ENCODE measurements at places on chromosomes 1 and 21. TPM values are rescaled to one million over a fixed set of nuclear protein-coding genes. Genes with fewer than 3 reads are reported as not detected.
A peak's percentile ranks its signal among the peaks of the same experiment; 100 is the strongest.

- no peak for DNase-seq
These were observed 35.8 kb upstream of the CR2 start for GRCh38 chr1:207418351-207418750.

DNA sequence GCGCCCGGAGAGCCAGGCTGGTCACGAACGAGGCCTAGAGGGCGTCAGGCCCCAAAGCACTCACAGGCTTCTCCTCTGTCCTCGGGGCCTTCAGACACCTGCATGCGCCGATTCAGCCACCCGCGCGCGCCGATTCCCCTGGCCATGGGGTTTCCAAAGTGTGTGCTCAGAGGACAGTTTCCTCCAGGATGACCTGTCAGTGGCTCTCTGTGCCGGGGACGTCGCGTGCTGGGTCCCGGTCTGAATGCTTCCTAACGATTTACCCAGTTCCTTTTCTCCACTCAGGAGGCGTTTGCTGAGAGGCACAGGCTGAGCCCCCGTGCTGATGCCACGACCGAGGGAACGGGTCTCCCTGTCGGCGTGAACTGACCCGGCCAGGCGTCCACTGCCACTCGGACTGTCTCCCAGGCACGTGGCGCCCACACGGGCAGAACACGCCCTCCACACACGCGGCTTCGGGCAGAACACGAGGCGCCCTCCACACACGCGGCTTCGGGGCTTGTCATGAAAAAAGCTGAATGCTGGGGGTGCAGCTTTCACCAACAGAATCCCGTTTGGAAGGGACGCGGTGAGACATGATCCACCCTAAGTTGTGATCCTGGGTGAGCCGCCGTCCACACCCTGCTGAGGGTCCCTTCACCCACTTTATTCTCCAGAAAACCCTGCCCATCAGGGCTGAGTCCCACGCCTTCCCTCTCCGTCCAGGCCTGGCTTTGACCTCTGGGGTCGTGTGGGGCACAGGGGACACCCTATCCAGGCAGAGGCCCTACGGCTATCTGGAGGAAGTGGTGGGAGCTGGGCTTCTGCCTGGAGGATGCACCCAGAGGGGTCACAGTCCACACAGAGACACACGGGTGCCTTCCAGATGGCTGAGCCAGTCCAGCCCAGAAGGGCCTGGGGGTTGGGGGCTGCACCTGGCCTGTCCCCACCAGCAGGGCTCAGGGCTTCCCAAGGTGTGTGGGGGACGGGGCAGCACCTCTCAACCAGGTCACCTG is 56.1 kb downstream of the COL6A1 start:
- no peak for DNase-seq

- DNase-seq = no peak
These were observed 141.9 kb upstream of the TNR start for GRCh38 chr1:175885326-175885725.

DNA sequence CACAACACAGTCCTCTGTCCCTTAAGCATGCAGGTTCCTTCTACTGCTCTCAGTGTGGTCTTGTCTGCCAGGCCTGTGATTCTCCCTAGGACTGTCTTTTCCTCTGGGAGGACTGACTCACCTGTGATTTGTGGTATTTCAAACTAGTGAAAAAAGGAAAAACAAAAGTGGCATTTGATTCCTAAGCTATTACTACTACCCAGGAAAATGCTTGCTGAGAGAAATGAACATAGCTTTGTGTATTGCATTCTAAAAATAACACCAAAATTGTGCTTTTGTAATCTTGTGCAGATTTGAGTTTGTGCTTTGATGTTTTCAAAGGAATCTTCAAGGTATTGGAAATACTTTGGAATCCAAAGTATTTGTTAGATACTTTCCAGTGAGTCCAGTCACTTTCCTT is 57.0 kb downstream of the GPR161 start:
- no peak for DNase-seq

- DNase-seq = no peak
These were observed 109.6 kb downstream of the NOS1AP start for GRCh38 chr1:162179121-162179520.

DNA sequence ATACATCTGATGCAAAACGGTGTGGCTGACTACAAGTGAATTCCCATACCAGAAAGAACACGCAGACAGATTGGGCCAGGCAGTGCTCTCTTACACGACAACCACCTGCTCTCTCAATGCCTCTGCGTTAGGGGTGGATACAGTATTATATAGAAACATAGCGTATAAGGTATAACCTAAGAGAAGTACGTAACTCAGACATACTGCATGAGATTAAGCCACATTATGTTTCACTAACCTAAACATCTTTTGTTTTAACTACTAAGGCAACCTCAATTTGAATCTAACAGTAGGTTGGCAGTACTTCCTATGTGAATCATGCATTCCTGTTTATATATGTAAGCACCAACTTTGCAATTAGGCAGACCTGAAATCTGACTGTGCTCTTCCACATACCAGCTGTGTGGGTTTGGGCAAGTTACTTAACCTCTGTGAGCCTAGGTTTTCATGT is 58.1 kb upstream of the COA6 start:
- DNase-seq = no peak

GRCh38 chr1:40384887-40385286 is 11.4 kb downstream of the SMAP2 start:
- DNase-seq = no peak

GRCh38 chr1:33382661-33383415 is 48.1 kb downstream of the PHC2 start:
- no peak for DNase-seq

DNA sequence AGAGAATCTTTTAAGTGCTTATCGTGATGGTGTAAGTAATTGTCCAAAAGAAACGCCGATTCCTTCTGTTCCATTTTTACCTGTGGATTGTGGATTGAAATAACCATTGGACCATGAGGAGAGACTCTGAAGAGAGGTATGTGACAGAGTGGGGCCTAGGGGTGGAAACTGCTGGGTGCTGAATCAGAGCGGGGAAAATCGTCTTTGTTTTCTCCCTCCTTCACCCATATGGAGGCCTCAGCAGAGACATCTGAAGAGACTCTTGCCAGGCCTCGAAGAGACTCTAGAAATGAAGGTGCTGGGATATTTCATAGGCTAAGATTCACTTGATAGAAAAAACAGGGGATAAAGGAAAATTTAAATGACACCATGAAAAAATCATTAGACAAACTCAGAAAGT is 1327.0 kb downstream of the BRINP3 start:
- no peak for DNase-seq

DNA sequence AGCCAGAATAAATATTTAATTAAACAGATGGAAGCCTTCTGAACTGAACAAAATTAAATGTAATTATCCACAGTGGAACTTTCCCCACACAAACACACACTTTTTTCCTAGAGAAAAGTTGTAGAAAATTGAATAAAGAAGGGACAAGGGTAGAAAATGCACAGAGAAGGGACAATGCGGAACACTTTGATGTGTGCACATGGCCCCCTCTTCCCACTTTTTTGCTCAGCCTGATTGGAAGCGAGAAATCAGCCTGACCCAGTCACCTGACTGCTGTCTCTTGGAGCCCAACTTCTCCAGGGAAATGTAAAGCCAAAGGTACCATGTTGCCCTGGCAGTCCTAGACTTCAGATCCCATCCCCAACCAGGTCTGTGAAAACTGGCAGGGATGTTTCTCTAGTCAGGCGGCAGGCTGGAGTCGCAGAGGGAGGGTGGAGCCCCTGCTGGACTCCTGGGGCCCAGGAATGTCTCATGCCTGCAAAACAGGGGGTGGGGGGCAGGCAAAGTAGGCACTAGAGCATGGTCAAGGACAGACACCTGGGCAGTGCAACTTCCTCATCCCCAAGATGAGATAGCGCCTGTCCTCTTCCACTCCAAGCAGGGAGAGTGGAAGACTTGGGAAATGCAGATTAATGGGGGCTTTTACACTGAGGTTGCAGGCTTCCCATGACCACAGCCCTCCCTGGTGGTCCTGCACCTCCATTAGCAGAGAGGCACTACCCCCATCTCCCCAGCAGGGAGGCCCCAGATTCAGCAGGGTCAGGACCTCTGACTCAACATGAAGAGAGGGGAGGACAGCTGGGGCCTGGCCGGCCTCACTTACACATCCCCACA is 2.8 kb downstream of the CERS2 start:
- no peak for DNase-seq

GRCh38 chr1:174965362-174966007 is 34.3 kb upstream of the CACYBP start:
- DNase-seq = no peak

GRCh38 chr1:49048188-49048587 is 271.5 kb upstream of the BEND5 start:
- no peak for DNase-seq

- no peak for DNase-seq
These were observed 16.8 kb downstream of the UCK2 start for GRCh38 chr1:165844114-165844798.

DNA sequence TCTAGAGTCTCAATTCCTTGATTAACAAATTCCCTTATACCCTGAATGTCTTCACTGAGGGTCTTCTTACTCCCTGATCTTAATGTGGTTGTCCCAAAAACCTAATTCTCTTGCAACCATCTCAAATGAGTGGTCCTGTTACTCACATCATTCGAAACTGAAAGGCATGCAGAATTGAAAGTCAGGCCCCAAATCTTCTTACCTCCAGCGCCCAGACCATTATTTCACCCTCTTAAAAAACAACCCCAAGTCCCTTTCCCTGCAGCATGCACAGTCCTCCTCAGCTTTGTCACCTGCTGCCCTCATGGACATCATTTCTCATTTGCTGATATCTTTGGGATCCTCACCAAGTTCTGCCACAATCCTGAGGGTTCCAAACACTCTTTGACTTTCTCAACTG is 230.1 kb downstream of the SEC16B start:
- no peak for DNase-seq

- no peak for DNase-seq
These were observed 230.6 kb downstream of the DSCAM start for GRCh38 chr21:40616377-40616704.

- DNase-seq = peak; percentile 35
These were observed 18.2 kb downstream of the OR2C3 start for GRCh38 chr1:247517795-247518612.

DNA sequence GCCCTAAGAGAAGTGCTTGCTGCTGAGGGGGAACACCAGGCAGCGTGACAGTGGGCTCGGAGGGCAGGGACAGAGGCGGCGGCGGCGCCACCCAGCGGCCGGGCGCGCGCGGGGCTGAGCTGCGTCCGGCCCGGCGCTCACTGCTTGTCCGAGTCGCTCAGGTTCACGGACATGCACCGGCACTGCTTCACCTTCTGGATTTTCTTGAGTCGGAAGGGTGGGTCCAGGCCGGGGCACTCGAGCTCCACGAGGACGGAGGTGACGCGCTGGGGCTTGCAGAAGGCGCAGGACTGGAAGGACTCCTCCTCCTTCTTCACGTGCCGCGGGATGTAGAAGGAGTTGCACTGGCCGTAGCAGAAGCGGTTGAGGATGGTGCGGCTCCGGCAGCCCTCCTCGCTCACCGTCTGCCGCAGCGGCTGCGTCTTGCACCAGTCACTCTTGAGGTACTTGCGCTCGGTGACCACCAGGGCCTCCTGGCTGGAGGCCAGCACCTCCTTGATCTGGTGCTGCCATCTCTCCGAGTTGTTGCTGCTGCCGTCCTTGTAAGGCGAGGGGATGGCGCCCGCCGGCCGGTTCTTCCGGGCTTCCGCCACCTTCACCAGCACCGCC is 119.0 kb downstream of the GREM2 start:
- peak; percentile 32 for DNase-seq

GRCh38 chr21:45818276-45818903 is 163.2 kb upstream of the COL6A1 start:
- DNase-seq = peak; percentile 41

- DNase-seq = no peak
These were observed 117.1 kb downstream of the ZZZ3 start for GRCh38 chr1:77565321-77565720.

DNA sequence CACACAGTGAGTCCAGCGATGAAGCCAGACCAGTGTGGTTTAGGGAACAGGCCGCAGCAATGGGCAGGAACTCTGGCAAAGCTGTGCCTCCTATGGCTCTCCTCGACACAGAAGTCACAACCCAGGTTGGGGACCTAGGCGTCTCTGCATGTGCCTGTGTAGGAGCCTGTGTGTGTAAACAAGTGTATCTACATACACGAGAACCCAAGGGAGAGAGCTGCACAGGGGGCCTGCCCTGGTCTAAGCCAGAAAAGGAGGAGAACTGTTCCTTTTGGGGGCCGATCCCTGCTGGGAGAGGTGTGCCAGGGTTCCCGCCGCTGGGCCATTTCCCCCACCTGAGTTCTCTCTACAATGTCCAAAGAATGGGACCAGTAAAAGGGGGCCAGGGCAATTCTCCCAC is 56.0 kb downstream of the CD247 start:
- no peak for DNase-seq

- DNase-seq = no peak
These were observed 20.5 kb downstream of the SYT6 start for GRCh38 chr1:114133129-114133528.

DNA sequence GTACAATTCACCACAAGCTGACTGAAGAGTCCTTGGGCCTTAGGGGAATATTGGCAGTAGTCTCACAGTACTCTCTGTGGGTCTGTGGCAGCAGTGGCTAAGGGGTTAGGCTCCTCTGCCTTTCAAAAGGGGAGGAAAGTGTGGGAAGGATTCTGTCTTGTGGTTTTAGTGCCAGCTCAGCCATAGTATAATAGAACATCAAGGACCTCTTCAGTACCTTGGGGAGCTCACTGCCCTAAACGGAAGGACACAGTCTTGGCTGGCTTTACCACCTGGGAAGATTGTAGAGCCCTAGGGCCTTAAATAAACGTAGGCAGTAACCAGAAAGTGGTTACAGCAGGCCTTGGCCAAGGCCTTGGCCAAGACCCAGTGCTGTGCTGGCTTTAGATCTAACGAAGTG is 265.7 kb downstream of the COL11A1 start:
- DNase-seq = no peak

- no peak for DNase-seq
These were observed 7.4 kb upstream of the MOB3C start for GRCh38 chr1:46623743-46624644.

DNA sequence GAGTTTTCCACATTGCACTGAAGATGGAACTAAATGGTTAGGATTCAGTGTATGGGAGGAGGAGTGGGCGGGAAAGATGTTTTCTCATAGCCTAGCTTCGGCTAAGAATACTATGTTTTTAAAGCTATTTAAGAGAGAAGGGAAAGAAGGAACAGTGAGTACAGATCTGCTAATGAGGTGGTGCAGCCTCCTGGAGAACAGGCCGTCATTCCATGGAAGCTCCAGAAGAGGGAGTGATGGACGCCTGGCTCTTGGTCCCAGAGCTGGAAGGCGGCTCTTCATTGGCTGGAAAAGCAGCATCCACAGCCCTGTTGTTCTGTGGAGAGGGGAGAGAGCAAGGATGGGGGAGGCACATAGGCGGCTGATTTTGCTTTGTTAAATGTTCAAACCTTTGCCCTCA is 6.9 kb downstream of the CAMK1G start:
- DNase-seq = peak; percentile 24

Gene PRMT6
- total RNA-seq = 36.9 TPM

Gene FCGR2B
- total RNA-seq = 3.1 TPM

Gene S100A5
- not detected for total RNA-seq

Gene RNU1-2
- total RNA-seq = 2,231 TPM

Gene SH2D2A
- total RNA-seq = 33.6 TPM

Gene TCHHL1
- total RNA-seq = not detected

Gene CASQ1
- not detected for total RNA-seq

Measured in K562 (cell line).